Fibroblast of the aortic adventitia (primary cell): ENCODE measurements at places on chromosomes 2 and 18.

GRCh38 chr2:72036595-72036994 lies 111.1 kb downstream of the CYP26B1 start:
- no peak for DNase-seq

GRCh38 chr18:32258558-32259204 lies 68.8 kb downstream of the MEP1B start:
- no peak for DNase-seq

- DNase-seq = no peak
These were observed 2.7 kb downstream of the ACTG2 start for GRCh38 chr2:73895473-73895872.

GRCh38 chr2:170121689-170122088 lies 56.3 kb upstream of the MYO3B start:
- no peak for DNase-seq

- DNase-seq = peak; percentile 76
These were observed 44.3 kb downstream of the TMEM17 start for GRCh38 chr2:62461707-62462106.

- no peak for DNase-seq
These were observed 8.9 kb upstream of the THUMPD2 start for GRCh38 chr2:39787950-39788349.

- DNase-seq = peak; percentile 39
These were observed 85.7 kb upstream of the FRZB start for GRCh38 chr2:182951948-182952663.

GRCh38 chr2:32068-32467 lies 14.2 kb downstream of the FAM110C start:
- no peak for DNase-seq

- DNase-seq = peak; percentile 27
These were observed 3.0 kb downstream of the LYG1 start for GRCh38 chr2:99297994-99298393.

DNA sequence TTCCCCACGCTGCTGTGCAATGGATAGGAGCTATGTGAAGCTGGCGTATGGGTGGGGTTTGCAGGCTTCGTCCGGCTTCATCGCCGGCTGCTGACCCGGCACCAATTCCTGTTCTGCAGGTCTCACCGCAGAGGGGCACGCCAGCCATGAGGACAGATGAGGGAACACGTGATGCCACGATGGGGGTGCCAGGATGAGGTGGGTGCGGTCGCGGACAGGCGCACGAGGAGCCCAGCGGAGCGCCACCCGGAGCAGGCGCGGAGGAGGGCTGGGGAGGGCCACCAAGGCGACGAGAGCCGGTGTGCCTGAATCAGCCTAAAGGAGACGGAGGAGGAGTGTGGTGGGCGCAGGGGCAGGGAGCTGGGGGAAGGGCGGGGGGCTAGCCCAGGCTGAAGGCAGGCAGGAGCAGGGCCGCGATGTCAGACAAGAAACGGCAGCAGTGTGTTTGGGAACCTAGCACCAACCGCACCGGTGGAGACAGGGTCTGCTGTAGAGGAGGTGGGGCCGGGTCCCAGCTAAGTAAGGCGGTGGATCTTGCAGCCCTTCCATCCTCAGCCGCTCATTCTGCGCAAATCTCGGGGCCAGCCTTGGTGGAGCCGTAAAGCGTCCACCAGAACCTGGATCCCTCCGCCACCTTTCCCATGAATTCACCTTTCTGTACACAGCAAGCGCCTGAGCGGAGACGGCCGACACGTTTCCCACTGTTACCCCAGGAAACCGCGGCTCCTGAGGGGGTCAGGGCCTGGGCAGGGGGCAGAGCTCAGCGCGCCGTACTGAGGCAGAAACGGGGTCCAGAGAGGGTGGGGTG lies 17.0 kb upstream of the CD8A start:
- peak; percentile 10 for DNase-seq

DNA sequence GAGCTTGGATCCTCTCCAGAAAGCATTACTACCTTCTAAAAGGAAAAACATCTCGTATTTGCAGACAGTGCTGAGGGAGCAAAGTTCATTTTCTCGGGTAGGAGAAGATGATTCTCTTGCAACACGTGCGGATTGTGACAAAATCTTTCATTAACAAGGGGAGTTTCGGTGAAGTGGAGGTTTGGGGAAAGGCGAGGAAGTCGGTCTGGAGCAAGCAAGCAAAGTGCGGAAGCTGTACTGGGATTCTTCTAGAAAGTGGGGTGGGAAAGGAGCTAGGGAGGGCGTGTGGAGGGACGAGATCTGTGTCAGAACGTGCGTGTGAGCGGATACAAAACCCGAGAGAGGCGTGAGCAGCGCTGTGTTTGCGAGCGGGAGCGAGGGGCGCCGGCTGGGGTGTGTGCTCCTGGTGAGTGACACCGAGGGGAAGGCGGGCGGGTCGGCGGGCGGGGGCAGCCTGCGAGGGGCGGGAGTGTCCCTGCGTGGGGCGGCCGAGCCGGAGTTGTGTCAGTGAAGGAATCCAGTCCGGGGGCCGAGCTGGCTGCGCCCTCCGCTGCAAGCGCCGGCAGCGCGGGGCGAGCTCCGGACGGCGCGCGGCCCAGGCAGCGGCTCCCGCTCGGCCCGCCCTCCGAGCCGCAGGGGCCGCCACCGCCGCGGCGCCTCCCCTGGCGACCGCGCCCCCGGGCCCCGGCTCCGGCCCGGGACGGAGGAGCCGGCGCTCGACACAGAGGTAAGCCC lies at the start of gene SPATS2L:
TSS of gene SPATS2L (plus strand) at position 498 of the 735 bp plus-strand sequence. CDS start 82,552 bp downstream, outside the sequence.
- peak; percentile 84 for DNase-seq

GRCh38 chr18:65608471-65608870 lies 142.3 kb upstream of the CDH7 start:
- DNase-seq = no peak

DNA sequence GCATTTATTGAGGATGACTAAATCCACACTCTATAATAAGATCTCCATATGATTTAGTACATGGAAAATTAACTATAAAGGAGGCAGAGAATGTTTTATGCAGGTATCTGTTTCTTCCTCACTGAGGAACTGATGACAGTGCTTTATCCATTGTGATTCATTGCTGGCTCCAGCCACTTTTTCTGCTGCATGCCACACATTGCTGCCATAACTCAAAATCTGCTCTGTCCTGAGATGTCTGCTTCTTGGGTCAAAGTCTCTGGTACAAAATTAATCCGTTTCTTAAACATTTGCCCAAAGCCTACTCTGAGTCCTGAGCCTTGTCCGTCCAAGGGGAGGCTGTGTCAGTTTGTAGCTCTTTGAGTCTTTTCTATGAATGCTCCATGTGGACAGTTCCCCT lies 15.5 kb upstream of the ARHGAP28 start:
- DNase-seq = no peak

- DNase-seq = no peak
These were observed 1740.2 kb upstream of the CELF4 start for GRCh38 chr18:39305766-39306165.

GRCh38 chr2:82282111-82282882 lies 1977.7 kb upstream of the LRRTM1 start:
- no peak for DNase-seq

GRCh38 chr18:38751898-38752297 lies 1186.3 kb upstream of the CELF4 start:
- no peak for DNase-seq

DNA sequence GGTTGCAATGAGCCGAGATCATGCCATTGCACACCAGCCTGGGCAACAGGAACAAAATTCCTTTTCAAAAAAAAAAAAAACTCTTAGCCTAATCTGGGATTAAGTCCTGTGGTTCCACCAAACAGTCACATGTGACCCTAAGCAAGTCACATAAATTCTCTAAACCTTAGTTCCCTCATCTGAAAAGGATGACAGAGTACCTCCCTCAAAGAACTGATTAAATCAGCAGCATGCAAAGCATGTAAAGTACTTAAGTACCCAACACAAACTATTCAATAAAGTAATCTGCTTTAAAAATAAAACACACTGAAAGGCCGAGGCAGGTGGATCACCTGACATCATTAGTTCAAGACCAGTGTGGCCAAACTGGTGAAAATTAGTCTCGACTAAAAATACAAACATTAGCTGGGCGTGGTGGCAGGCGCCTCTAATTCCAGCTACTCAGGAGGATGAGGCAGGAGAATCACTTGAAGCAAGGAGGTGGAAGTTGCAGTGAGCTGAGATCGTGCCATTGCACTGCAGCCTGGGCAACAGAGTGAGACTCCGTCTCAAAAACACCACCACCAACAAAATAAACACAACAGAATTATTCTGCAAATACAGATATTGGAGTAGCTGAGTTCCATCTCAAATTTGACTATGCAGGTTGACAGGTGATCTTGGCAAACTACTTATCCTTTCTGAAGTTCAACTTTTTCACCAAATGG lies 7.0 kb downstream of the USP34 start:
- DNase-seq = no peak

GRCh38 chr18:77899972-77900754 lies 650.5 kb downstream of the GALR1 start:
- no peak for DNase-seq

- DNase-seq = no peak
These were observed 301.3 kb upstream of the RAB12 start for GRCh38 chr18:8307960-8308359.

DNA sequence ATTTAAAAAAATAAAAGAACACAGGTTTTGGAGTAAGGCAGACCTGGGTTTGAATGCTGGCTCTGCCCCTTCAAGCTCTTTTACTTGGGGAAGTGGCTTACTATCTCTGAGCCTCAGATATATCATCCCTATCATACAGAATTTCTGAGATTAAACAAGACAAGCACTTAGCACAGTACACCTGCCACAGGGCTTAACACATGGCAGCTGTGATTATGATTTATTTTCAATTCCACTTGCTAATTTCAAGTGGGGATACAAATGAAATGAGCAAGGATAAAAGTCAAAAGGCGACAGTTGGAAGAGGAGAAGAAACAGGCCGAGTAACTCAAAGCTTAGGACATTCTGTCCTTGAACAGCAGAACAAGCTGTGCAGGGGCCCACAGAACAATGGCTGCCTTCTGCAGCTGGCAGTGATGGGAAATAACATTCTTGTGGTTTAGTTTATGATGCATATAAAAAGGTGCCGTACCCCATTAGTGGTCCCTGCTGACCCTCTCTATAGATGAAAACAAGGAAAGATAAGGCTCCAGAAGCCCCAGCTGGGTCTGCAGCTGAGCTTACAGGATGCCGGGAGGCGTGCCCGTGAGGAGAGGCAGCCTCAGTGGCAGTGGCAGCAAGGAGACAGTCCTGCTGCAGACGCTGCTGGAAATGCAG lies 45.3 kb downstream of the KIF3C start:
- no peak for DNase-seq

DNA sequence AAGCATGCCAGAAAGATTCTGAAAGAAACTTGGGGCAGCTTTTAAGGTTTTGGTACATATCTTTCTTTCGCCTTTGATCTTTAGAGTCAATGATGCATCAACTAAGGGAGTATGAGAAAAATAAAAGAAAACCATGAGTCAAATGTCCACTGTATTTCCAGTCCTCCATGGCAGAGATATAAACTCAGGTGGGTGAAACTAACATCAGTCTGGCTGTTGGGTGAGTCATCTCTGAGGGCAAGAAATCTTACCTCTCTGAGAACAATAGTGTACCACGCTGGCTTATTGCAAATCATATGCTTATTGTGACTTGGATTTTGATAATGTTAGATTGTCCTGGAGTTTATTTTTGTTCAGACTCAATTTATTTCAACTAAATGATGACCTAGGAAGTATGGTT lies 521.0 kb downstream of the PLCL1 start:
- no peak for DNase-seq

GRCh38 chr2:8094526-8094925 lies 587.3 kb upstream of the ID2 start:
- DNase-seq = peak; percentile 15

GRCh38 chr2:64638502-64639120 lies 15.1 kb downstream of the SERTAD2 start:
- DNase-seq = no peak

DNA sequence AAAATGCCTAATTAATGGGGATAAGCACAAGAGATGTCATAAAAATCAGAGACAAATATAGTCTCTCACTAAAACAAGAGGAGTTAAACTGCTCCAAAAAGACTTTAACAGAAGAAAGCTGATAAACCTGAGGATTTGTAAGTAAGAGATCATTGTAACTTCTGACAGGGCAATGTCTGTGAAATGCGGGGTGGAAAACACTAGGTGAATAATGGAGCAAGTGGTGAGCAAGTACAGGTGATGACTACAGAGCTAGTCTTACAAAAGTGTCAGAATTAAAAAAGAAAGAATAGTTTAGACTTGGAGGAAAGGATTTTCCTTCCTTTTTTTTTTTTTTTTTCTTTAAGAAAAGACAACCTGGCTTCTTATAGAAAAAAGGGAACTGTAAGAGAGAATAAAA lies 22.7 kb downstream of the ATAD2B start:
- DNase-seq = no peak

DNA sequence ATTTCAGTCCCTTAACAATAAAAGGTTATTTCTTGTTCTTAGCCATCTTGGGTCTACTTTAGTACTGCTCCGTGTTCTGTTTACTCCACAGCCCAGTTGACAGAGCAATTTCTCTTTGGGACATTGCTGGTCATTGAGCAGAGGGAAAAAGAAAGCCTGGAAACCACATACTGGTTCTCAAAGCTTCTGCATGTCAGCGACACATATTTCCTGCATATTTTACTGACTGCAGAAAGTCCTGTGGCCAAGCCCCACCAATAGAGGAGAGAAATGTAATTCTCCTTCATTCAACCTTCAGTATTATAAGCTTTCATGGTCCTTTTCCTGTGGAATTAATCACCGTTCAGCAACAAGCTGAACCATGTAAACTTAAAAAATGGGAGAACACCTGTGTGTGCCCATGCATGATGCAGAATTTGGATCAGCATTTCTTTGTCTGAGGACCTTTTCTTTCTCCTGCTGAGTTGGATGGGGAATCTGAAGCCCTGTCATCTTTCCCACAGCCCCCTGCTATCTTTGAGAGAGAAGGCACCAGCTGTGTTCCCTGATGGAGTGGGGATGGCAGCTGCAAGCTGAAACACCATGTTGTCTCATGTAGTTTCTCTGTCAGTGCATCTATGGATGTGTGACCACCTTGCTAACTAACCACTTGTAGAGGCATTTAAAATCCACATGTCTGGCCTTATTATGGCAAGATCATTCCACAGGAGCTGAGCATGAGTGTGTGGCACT lies 431.6 kb downstream of the MEIS1 start:
- DNase-seq = no peak

- no peak for DNase-seq
These were observed 175.0 kb downstream of the ALPK2 start for GRCh38 chr18:58453913-58454317.

- peak; percentile 4 for DNase-seq
These were observed 594 bp downstream of the FAM161A start for GRCh38 chr2:61853086-61853846.

DNA sequence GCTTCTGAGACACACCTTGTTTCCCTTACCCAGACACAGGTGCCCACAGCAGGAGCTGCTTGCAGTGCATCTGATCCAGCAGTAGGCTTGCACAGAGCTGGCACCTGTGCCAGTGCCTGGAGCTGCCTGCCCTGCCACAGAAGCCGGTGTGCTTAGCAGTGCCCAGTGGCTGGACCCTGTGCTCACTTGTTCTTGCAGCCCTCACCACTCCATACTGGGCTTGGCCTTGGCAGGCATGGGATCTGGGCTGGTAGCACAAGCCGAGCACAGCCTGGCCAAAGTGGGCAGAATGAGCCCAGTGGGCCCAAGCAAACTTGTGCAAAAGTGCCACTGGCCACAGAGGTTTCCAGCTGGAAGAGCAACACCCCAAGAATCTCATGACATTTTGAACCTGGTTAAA lies 1950.4 kb downstream of the SUCLG1 start:
- DNase-seq = no peak
